ENCODE measurements at places on chromosomes 4 and X.

GRCh38 chr4:95596676-95597075 lies 47.9 kb upstream of the UNC5C start:
- DNase-seq, result no peak

DNA sequence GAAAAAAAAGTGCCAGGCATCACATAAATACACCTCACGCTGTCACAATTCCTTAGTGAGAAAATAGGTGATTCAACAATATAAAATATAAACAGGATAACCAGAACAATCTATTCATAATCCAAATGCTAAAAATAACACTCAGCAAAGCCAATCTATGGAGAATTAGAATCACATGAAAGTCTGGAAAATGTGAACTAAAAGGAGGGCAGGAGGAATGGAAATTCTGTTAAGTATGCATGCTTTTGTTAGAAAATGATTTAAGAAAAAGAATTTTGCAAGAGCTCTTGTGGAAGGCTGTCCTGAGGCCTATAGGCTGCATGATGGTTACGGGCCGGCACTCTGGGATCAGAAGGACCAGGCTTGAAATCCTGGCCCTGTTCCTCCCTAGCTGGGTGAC lies 70.6 kb upstream of the PROM1 start:
- no peak for DNase-seq

- no peak for DNase-seq
These were observed 80.3 kb downstream of the GPC4 start for GRCh38 chrX:133335027-133335426.

- no peak for DNase-seq
These were observed 31.3 kb upstream of the FGF16 start for GRCh38 chrX:77415882-77416281.

- DNase-seq, result no peak
These were observed 4.4 kb downstream of the MXD4 start for GRCh38 chr4:2257361-2258081.
